GM12878 (cell line): ENCODE measurements at places on chromosomes 16 and 17. TPM values are rescaled to one million over a fixed set of nuclear protein-coding genes. Genes with fewer than 3 reads are reported as not detected.

DNA sequence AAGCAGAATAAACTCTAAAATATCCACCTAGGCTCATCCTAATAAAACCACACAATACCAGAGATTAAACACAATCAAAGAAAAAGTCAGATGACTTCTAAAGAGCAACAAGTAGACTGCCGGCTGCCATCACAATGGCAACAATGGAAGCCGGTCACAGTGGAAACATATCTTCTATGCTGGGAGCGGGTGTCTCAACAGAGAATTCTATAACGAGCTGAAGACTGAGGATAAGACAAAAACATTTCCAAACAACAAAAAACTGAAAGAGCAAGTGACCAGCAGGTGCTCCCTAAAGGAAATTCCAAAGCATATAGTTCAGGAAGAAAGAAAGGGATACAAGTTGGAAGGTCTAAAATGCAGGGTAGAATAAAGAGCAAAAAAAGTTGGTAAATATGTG, 8.9 kb downstream of the NSMCE1 start:
- no peak for DNase-seq

GRCh38 chr17:34117811-34118210, 137.3 kb upstream of the CCL2 start:
- DNase-seq, result no peak

Gene SPATA22
- not detected in 2 replicates for polyA plus RNA-seq

Gene DOC2A
- polyA plus RNA-seq, result not detected in 2 replicates

DNA sequence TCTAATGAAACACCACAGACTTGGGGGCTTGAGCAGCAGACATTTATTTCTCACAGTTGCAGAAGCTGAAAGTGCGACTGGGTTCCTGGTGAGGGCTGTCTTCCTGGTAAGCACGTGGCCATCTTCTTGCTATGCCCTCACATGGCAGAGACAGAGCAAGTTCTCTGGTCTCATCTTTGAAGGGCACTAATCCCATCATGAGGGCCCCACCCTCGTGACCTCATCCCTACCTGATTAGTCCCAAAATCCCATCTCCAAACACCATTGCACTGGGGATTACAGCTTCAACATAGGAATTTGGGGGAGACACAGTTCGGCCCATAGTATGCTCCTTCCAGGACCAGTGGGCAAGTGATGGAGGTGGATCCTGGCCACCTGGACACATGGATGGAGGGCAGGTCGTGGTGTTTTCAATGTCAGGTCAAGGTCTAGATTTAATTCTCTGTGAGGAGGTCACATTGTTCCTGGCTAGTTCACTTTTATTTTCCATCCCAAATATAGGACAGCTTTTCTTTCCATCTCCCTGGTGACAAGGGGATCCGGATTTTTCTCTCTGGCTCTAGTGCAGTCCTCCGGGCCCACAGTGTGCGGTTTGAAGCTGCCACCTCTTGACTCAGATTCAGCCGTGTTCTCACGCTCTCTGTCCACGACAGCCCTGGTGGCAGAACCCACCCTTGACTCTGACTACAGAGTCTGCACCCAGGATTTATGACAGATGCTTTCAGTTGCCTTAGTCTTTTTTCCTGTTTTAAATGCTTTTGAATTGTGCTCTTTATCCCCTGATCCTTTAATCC, 160.5 kb upstream of the NOL11 start:
- no peak for DNase-seq

Gene CSH2
- polyA plus RNA-seq, result not detected in 2 replicates

Gene CACNG3
- polyA plus RNA-seq, result not detected in 2 replicates

Gene EPN2
- polyA plus RNA-seq, result 3.1 and 5.6 TPM in 2 replicates

GRCh38 chr17:18194394-18194793, 10.8 kb downstream of the ALKBH5 start:
- DNase-seq, result no peak

Gene RASL10B
- polyA plus RNA-seq, result 0.04 TPM in 1 of 2 replicates, not detected in the other

Gene FASN
- 36.5 and 42.5 TPM in 2 replicates for polyA plus RNA-seq

- DNase-seq, result no peak
These were observed 27.5 kb upstream of the NKD1 start for GRCh38 chr16:50520451-50521245.

DNA sequence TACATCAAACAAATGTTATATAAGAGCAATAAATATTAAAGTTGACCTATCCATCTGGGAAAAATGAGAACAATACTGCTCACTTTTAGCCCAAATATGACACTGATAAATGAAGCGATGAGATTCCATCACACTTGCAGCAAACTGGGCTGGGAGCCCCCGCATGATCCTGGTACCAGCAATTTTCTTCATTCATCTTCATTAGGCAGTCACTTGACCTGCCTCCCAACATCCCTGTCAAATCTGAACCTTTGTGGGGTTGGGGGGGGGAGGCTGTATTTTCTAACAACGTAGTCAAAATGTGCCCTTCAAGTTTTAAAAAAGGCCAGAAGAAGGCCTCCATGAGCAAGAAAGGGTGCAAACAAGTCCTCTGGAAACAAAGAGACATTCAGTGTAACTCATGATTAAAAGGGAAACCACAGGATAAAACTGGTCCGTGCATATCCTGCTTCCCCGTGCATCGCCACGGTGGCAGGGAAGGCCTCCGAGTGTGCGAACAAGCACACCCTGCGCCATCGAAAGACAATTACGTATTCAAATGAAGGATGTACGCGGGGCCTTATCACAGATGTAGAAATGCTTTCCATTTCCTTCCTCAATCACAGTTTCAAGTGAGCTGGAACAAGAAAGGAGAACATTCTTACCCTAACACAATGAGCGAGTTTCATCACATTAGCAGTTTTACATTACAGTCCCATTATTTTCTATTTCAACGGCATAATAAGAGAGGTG, 48.4 kb downstream of the TOX3 start:
- no peak for DNase-seq

Gene SLC5A11
- polyA plus RNA-seq, result not detected in 2 replicates

Gene WNK4
- 0.07 TPM in 1 of 2 replicates, not detected in the other for polyA plus RNA-seq

GRCh38 chr16:80463326-80463725, 77.5 kb upstream of the DYNLRB2 start:
- DNase-seq, result no peak

GRCh38 chr17:50187751-50188530, 13.5 kb downstream of the COL1A1 start:
- DNase-seq, result no peak

GRCh38 chr17:81967533-81968395, 6.8 kb upstream of the NOTUM start:
- peak; percentile 40 for DNase-seq

- DNase-seq, result no peak
These were observed 7.6 kb upstream of the ATXN7L3 start for GRCh38 chr17:44207319-44207718.
